Kidney glomerular epithelial cell (primary cell): ENCODE measurements at places on chromosomes 16 and 17.

DNA sequence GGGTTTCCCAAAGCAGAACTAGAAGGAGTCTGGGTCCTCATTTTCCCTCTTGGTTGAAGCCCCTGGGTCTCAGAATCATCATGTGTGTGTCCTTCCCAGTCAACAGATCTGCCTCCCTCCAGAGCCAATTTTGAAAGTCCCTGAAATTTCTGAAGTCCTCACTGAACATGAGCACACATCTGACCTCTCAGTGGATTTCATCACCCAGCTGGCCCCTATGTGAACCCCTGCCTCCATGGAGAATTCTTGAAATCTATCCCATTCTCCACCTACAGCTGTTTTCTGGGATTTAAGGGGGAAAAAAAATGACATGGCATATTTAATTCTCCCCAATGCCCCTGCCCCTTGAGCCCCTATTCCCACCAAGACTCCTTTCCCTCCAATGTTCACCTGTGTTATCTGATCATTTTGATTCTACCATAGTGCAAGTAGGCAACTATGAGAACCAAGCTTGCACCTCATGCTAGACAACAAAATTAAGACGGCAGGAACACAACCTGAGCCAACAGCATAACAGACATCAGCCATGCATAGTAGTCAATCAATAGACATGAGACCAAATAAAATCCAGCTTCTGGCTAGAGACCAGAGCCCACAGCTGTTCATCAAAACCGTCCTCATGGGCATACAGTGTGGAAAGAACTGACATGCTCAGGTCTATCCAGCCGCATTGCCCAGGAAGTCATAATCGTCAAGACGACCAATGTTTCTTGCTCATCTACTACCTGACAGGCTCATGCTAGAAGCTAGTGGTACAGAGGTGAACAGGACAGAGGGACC, 14.9 kb downstream of the SOX9 start:
- DNase-seq = no peak

- DNase-seq = no peak
Observed at GRCh38 chr16:73095142-73095820, 47.4 kb upstream of the ZFHX3 start.

DNA sequence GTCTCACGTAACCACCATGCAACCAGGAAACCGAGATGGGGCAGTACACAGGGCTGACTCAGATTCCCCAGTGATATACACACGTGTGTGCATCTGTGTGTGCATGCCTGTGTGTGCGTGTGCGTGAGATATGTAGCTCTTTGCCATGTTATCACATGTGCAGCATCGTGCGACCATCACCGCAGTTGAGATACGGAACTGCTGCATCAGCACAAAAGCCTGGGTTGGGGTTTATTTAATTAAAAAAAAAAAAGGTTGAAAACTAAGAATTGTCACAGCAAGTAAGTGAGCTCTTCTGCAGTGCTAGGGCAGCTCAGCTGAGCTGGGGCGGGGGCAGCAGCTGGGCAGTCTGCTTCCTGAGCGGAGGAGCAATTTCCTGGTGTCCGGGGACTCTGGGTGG, 152.5 kb downstream of the RBFOX3 start:
- DNase-seq = no peak

GRCh38 chr16:85462714-85463611, 150.2 kb upstream of the GSE1 start:
- DNase-seq = no peak

DNA sequence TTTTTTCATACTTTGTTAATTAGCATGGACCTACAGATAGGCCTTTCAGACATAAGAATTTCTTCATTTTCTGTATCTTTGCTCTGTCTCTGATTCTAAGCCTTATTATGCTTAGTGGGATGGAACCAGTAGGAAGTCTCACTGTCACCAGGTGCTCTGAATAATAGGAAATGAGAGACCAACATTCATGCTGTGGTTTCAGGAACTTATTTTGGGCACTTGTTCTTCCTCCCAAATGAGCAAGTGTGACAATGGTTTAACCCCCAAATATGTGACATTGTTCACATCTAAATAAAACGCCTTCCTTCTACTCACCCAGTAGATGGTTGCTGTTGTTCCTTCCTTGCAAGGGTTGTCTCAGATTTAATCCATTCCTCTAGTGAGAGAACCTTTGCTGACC, 100.2 kb downstream of the SYCE1L start:
- peak; percentile 67 for DNase-seq

GRCh38 chr16:15482748-15483298, 48.4 kb downstream of the BMERB1 start:
- no peak for DNase-seq

- DNase-seq = no peak
Observed at GRCh38 chr17:57132663-57133062, 47.6 kb downstream of the AKAP1 start.

GRCh38 chr16:53257001-53257400, 177.3 kb upstream of the RBL2 start:
- DNase-seq = peak; percentile 52

GRCh38 chr16:69166946-69167930, 19.7 kb upstream of the SNTB2 start:
- DNase-seq = no peak

DNA sequence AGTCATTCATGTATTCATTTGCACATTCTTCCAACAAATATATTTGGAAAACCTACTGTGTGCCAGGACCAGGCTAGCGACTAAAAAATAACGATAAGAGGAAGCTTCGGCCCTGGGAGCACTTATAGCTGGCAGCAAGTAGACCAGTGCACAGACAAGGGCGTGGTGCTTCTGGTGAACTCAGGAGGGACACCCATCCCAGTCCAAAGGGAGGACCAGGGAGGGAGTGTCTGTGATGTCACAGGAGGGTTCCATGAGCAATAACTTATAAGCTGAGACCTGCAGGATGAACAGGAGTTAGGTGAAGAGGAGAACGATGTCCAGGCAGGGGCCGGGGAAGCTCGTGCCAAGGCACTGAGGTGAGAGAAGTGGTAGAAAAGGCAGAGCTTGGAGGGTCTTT, 17.4 kb upstream of the PHOSPHO1 start:
- no peak for DNase-seq

GRCh38 chr17:28612531-28612930, 1.5 kb downstream of the RSKR start:
- DNase-seq = no peak

DNA sequence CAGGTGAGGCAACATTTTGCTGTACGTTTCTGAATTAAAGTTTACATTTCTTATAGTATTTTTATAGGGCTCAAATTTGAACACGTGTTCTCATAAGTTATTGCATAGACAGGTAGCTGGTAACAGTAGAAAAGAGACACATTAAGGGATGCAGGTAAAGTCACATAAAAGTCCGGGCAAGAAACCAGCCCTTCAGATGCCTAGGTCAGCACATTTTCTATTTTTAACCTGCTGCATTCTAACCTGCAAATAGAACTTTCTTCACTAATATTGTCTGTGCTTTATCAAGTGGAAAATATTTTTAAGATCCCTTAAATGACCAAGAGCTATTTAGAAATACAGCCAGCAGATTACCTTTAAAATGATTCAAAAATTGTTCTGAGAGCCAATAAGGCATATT, 307.4 kb upstream of the AXIN2 start:
- DNase-seq = no peak

DNA sequence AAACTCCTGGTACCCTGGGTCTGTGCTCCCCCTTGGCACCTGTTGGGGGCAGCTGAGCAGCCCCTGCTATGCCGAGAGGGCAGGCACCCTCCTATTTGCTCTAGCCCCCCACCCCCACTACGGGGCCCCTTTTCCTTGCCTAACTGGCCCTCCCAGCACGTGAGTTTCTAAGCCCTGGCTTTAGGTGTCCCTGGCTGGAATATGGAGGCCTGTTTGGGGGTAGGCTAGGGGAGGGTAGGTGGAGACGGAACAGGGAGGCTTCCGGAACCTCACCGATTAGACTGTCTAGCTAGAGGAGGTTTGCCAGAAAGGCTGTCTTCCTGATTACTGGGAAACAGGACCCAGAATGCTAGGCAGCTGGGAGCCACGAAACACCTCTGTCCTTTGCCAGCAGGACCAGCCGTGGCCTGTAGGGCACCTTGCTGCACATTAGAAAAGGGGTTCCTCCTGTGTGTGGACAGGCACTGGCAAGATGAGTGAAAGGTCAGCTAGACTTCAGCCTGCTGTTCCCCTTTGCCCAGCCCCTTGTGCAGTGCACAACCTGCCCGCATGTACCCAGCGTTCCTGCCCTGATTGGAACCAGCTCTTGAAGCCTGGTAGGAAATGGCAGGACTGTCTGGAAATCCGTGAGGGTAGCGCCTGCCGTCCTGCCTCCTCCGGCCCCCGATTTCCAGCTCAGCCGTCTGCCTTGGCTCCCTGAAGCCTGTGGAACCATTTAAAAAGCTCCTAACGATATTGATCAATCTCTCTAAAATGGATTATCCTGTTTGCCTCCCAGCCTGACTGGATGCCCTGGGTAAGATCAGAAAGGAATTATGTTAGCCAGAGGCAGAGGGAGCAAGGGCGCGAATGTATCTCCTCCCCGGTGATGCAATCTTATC, 83.4 kb upstream of the GSE1 start:
- DNase-seq = no peak

DNA sequence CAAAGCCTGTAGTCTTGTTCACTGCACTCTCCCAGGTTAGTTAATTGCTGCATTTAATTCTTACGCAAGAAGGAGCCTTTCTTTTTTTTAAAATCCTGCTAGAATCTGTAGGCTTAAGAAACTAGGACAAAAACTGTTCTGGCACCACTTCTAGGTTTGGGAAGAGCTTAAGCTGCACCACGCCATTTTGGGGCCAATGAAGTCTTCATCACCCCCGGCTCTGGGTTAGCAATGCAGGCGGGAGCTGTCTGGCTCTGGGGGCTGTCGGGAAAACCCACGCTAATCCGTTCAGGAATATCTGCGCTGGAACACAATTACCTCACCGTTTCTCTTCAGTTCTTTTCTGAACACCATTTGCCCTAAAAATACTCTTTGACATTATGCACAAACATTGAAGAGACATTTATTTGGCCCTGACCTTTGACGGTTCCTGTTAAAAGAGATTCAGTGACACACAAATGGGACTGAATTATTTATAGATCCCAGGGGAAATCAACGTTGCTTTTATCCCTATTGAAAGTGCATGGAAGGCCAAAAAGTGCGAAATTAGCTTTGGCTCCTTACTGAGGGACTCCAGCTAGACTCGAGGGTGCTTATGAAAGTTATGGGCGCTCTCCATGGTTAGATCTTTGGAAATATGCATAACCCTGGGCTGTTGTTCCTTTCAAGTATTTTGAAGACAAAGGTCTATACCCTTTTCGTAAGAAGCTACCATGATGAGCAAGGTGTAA, 249.2 kb downstream of the HAPSTR1 start:
- no peak for DNase-seq

DNA sequence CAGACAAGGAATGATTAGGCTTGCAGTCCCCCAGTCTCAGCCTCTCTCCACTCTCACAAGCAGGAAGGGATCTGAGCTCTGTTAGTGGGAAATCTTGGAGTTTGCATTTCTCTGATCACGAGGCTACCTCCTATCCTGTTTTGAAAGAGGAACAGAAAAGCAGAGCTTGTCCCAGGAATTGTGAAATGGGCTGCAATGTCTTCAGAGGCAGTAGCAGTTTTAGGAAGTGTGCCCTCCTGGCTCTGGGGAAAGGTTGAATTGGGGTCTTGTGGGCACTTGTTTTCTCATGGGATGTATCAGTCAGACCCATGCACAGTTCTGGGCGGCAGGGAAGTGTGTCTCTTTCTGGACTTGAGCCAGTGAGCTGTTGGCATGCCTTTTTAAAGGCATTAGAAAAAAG, 22.8 kb downstream of the NUP85 start:
- DNase-seq = no peak

DNA sequence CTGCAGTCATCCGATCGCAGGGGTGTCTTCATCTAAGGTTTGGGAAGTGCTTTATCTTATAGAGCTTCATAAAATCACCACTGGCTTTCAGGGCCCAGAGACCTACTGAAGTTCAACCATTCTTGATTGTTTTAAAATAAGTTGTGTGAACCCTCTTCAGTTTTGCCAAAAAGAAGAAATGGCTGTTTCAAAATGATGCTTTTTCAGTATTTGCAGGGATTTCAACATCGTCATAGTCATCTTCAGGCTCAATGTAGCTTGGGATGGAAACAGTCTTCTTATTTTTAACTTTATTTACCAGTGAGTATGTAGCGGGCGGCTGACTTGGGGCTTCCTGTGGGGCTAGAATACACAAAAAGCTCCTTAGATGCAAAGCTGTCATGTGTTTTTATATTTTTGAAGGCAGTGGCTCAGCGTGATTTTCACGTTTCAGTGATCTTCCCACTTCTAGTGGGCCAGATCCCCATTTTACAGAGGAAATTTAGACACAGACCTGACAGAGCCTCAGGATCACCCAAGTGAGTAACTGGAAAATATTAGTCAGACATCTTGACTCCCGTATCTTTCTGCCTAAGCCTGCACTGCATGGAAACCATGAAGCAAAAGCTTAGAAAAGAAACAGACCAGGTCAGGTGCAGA, 19.1 kb upstream of the ZNF594 start:
- no peak for DNase-seq

DNA sequence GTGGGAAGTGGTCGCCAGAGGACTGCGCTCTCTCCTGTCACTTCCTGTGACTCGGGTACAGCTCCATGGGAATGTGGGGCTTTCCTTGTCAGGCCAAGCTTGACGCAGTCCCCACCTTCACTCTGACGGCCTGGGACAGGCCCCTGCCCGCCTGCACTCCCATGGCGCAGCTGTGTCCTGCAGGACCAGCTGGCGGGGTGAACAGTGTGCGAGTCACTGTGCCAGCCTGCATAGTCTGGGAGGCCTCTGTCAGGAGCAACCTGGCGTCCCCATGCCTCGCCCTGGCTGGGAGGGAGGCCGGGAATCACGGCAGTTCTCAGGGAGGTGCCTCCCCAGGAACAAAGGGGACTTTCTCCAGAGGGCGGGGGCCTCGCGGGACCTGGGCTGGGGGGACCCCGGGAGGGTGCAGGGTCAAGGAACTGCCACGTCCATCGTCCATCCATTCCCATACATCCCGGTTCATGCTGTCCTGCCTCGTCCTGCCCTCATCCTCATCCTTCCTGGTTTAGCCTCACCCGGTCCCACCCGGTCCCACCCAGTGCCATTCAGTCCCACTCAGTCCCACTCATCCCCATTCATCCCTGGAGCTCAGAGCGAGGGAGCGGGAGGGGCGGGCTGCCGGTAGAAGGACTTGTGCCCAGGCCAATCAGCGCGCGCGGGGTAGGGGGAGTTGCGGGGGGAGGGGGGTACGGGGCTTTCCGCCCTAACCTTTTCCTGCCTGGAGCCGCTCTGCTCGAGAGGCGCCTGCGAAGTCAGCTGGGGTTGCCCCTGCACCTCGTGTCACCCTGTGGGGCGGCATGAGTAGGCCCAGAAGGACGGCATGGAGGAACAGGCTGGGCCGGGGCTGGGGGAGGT, 13.4 kb downstream of the FLYWCH1 start:
- no peak for DNase-seq

GRCh38 chr16:2927010-2927646, 15.4 kb downstream of the FLYWCH1 start:
- peak; percentile 54 for DNase-seq
